HT1080 (cell line): ENCODE measurements at places on chromosomes 7 and 10.

DNA sequence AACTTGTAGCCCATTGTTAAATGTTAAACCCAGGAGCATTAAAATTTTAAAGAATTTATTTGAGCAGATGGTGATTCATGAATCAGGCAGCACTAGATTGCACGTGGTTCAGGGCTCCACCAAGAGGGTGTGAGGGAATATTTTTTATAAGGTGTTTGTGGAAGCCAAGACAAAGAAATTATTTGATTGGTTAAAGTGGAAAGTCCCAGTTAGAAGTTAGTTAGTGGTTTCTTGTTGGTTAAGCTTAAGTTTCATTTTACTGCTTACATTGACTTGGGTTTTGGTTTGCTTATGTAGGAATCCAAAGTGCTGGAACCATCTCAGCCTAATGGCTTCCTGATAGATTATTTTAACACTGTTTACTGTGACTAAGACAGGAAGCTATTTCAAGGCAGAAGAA is 906.2 kb downstream of the LRMDA start:
- peak; percentile 48 for DNase-seq

GRCh38 chr7:101258243-101258731 is 13.4 kb upstream of the FIS1 start:
- DNase-seq = no peak

- DNase-seq = no peak
These were observed 359.5 kb upstream of the NPSR1 start for GRCh38 chr7:34298492-34299013.

DNA sequence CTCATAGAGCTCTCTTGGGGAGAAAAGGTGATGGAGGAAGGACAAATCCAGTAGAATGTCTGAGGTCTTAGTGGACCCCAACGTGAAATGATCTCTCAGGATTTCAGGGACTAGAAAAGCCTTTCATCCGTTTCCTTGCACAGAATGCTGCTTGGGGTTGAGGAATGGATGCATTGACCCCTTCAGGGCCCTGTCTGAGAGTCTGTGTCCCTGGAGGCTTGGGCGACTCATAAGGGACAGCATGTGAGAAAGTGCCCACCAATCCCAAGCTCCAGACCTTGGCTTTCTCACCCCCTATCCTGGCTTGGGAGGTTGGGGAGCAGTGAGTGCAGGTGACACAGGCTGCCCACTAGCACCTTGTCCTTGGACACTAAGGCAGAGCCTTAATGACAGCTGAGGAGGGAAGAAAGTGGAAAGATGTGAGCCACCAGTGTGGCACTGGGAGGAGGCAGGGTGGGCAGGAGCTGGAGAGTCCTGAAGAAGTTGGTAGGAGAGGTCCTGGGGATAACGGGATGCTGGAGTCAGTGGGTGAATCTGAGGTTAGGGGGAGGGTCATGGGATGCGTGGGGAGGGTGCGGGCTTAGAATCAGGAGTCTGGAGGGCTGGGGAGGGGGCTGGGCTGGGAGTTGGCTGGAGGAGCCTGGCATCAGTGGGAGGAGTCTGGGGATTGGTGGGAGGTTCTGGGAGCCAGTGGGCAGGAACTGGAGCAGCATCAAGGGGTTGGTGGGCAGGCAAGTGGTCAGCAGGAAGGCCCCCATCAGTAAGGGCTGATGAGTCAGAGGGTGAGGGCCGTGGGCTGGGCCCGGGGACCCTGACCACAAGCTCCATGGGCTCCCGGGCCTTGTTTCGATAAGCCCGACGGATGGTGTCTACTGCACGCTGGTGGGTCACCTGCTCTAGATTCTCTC is 8.6 kb downstream of the LZTS2 start:
- DNase-seq = no peak

GRCh38 chr7:114670676-114671075 is 251.2 kb upstream of the MDFIC start:
- no peak for DNase-seq
